ENCODE measurements at places on chromosomes 1 and 21.

DNA sequence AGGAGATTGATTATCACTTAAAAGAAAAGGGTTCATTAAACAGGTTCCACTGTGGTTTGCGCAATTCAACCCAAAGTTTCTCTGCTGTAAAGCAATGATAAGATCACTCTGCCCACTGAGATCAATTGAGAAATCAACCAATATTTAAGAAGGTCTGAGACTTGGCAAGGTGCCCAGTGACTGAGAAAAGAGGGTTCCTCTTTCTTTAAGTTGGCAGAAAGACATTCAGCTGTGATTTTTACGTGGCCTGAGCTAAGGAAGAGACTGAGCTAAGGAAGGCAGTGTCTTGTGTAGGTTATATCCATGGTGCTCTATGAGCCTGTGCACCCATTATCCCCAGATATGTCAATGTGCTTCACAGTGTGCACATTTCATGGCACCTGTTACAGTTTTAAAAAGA is 344.1 kb downstream of the DISC1 start:
- DNase-seq, result no peak

DNA sequence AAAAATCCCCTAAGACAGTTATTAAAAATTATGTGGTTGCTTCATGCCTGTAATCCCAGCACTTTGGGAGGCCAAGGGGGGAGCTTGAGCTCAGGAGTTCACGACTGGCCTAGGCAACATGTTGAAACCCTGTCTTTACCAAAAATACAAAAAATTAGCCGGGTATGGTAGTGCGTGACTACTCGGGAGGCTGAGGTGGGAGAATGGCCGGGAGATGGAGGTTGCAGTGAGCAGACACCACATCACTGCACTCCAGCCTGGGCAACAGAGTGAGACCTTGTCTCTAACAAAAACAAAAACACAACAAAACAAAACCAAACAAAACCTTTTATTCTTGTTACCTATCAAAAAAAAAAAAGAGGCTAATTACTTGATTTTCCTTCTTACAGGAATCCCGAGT is 2.1 kb downstream of the ELK4 start:
- peak; percentile 72 for DNase-seq

DNA sequence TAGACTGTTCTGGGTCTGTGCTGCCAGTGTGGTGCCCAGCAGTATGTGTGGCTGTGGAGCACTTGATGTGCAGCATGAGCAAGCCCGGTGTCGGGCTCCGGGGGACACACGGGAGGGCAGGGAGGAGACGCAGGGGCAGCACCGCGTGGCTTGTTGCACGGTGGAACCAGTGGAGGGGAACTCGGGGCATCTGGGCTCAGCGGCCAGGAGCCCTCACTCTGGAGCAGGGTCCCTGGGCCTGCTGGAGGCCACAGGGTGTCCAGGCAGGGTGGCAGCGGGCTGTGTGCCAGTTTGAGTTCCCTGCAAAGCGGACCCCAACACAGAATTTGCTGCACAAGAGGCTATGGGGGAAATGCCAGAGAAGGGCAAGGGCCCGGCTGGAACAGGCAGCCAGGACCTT is 30.6 kb downstream of the PCNT start:
- DNase-seq, result no peak

- DNase-seq, result no peak
Observed at GRCh38 chr1:244751271-244751895, 84.1 kb upstream of the COX20 start.

DNA sequence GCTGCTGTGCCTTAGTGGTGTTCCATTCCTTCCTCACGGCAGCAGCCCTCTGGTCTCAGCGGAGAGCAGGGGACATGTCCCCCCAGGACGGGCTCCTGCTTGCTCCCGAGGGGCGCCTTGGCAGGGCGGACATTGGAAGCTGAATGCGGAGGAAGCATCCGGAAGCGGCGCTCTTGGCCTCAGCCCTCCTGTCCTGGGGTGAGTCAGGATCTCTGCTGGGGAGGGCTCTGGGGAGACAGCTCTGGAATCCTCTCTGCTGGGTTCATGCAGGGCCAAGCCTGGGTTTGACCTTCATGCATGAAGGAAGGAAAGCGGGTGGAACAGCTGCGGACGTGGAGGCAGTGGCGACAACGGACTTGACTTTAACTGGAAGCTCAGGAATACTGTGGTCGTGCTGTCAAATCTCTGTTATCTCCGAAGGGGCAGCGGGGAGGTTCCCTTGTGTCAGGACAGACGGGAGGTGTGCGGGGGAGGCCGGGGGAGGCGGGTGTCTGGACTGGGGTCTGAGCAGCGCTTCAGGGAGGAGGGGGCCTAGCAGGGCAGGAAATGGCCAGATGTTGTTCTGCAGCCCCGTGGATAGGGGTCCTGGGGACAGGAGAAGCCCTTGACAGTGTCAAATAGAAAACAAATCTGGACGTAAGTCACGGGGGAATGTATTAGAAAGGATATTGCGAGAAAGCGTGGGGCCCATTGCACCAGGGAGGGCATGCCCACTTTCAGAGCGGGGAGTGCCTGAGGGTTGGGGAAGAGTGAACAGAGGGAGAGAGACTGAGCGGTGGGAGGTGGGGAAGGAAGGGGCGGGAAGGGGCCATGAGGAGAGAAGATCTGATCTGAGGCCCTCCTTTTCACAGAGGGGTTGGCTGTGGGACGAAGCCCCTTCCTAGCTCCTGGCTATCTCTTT is 26.6 kb downstream of the CRYAA start:
- no peak for DNase-seq

- DNase-seq, result no peak
Observed at GRCh38 chr1:84121360-84121759, 22.7 kb upstream of the PRKACB start.

- DNase-seq, result peak; percentile 90
Observed at GRCh38 chr1:117567435-117567834, 38.4 kb upstream of the TENT5C start.

DNA sequence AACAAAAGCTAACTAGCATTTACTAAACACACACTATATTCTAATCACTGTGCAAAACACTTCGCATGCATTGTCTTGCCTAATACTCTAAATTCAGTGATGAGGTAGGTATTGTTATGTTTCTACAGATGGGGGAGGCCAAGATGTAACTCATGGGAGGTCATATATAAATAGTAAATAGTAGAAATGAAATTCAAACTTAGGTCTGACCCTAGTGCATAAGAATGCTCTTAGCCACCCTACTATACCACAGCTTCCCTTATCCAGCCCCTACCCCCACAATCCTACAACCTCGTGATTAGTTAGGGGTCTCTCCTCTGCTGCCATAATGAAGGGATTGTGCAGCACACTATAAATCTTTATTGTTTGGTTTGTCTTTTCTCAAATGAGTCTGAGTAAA is 3.3 kb downstream of the PFDN2 start:
- DNase-seq, result no peak

- peak; percentile 94 for DNase-seq
Observed at GRCh38 chr1:179002552-179003345, 22.9 kb upstream of the FAM20B start.

- DNase-seq, result peak; percentile 83
Observed at GRCh38 chr1:205592443-205593003, 39.3 kb downstream of the ELK4 start.

DNA sequence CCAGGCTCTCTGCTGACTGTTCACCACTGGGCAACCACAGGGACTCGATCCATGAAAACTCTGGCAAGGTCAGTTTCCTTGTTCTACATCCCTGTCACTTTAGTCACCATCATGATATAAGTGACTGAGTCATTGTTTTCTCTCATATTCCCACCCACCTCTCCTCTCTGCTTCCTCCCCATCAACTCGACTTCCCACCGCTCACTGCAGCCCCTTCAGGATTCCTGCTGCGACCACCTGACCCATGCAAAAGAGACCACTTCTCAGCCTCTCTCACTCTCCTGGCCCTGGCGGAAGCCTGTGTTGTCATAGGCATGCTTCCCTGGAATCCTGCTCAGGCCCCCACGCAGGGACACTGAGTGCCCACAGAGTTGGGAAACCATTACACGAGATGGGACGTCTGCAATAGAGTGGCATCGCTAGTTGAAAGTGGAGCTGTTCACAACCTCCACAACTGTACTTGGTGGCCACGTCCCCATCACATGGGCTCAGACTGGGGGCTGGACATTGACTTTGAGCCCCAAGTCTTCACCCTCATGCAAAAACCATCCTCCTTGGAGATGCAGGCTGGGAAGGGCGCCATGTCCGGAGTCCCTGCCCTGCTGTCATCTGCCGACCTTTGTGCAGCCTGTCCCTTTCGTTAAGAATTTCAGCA is 1.8 kb upstream of the TFF2 start:
- no peak for DNase-seq

DNA sequence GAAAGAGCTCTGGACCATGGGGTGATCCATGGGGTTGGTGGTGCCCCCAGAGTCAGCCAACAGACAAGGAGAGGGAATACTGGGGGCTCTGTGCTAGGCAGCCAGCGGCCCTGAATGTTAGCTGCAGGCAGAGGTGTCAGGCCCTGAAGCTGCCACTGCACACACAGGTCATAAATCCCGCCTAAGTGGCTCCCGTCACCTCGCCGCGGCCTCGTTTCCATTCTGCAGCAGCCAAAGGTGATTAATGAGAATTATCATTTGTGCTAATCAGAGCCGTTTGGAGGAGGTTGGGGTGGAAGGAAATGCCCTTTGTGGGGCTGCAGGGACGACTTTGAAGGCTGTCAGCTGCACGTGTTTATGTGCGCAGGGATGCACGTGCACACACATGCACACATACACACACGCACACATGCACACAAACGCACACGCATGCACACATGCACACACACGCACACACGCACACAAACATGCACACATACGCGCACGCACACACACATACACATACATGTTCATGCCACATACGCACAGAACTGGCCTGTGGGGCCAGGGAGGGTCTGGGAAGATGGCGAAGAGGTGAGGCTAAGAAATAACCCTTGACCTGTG is 88.8 kb upstream of the ARHGEF16 start:
- no peak for DNase-seq

- DNase-seq, result no peak
Observed at GRCh38 chr1:154730259-154730658, 122.3 kb upstream of the ADAR start.

- DNase-seq, result no peak
Observed at GRCh38 chr1:38500352-38500751, 359.2 kb downstream of the RRAGC start.

GRCh38 chr21:27423038-27423437 is 456.1 kb upstream of the ADAMTS5 start:
- DNase-seq, result no peak

- no peak for DNase-seq
Observed at GRCh38 chr1:115506924-115507589, 134.7 kb upstream of the VANGL1 start.

DNA sequence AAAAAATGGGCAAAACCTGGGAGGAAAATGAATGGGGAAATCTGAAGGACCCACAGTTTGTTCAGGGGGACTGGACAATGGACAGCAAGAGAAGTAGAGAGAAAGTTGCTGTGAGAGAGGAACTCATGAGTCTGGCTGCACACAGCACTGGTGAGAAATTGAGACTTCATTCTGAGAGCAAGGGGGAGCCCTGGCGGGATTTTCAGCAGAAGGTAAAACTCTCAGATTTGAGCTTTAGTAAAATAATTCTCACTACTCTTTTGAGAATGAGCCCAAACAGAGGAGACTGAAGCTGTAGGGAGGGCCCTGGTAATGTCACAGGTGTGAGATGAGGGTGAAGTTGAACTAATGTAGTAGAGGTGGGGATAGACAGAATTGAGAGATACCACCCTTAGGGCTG is 438.6 kb downstream of the OMA1 start:
- DNase-seq, result no peak

GRCh38 chr1:162552684-162553252 is 8.8 kb upstream of the UAP1 start:
- no peak for DNase-seq

DNA sequence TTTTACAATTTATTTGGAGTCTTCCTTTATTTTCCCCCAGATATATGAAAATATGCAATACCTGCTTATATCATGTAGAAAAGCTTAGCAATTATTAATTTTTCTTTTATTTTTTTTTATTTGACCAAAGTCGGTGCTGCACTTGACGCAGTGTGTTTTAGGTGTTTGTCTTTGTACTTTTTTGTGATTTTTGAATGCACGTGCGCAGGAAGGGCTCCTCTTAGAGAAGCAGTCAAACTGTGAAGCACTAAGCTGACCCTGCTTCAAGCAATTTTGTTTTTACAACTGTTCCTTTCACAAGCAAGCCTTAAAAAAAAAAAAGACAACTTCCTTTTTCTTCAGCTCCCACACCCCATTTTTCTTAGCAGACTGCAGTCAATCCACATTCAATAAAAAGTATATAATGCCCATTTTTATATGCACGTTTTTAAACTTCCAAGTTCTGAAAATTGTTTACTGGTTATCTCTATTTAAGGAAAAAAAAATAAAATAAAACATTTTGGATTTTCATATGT is 267.4 kb downstream of the TM2D1 start:
- no peak for DNase-seq

DNA sequence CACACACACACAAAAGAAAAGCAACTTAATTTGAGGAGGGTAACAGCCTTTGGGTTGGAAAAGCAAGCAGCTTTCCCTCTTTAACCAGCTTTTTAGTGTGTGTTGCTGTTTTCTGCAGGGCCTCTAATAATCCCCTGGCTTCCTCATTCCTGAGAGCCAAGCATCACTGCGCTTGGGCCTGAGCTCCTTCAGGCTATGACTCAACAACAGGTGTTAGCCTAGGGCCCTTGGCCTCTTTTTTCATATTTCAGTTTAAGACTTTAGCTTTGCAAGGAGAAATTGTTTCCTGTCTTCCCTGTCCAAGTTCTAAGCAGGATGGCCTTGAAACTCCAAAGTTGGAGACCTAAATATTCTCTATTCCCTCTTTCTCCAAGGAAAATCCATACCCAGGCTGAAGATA is 26.2 kb upstream of the SNX27 start:
- DNase-seq, result no peak

DNA sequence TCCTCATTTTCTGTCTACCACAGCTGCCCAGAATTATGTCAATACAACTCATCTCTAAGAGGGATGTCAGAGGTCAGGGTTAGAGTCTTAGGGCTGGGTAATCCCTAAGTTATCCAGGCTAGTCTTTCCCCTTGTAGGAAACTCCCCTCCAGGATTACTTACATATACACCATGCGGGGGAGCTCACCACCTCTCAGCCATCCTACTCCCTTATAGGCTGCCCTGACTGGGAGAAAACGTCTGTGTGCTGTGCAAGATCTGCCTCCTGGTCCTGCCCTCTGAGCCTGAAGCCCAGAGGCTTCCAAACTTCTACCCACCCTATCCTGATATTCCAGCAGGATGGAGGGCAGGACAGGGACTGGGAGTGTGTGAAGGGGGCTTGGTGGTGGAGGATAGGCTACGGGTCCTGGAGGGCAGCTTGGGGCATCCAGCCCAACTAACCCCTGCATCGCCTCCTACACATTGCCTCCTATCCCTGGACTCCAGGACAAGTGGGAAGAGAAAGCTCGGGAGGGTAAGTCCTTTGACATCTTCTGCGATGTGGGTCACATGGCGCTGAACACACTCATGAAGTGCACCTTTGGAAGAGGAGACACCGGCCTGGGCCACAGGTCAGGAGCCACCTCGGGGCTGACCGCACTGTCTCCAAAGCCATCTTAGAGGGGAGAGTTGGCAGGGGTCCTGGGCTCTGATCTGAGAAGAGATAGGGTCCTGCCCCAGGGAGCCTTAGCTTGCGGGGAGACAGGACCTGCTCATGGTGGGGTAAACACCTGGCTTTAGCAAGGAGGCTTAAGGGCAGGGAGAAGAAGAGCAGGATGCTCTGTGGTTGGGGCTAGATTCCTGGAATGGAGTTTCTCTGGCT is 14.4 kb downstream of the CYP4B1 start:
- DNase-seq, result peak; percentile 91
